Stimulated activated naive CD8-positive, alpha-beta T cell treated with anti-CD3 and anti-CD28 coated beads, Interleukin-15, amount 100 ng/mL, for 72 hours (primary cell): ENCODE measurements at places on chromosomes 6 and 20.

GRCh38 chr20:61756966-61757677, 308.6 kb downstream of the TAF4 start:
- DNase-seq, result no peak

GRCh38 chr6:27800731-27801373, 111.3 kb downstream of the OR2B2 start:
- DNase-seq, result no peak

GRCh38 chr20:36850759-36851158, 25.2 kb upstream of the TLDC2 start:
- no peak for DNase-seq

GRCh38 chr20:22470620-22471026, 113.7 kb downstream of the FOXA2 start:
- DNase-seq, result no peak

DNA sequence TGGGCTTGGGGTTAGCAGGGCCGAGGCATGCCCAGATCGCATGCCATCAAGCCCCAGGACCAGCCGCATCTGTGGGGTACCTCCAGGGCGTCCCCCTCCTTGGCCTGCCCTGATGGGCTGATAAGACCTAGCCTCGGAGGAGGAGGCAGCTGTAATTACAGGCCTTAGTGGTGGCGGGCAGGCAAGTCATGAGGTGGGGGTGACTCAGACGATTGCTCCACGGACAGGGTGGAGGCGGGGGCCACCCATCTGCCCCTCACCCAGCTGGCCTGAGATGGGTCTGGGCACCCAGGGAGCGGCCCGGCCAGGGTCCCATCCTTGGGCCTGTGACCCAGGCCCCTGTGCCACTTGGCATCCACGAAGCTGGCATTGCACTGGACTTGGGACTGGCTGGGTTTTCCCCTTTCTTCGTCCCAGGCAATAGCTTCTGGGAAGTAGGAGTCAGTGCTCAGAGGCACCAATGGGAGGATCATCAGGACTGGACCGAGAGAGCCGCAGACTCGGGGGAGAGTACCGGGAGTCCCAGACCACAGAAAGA, 57.5 kb downstream of the CEBPB start:
- no peak for DNase-seq

DNA sequence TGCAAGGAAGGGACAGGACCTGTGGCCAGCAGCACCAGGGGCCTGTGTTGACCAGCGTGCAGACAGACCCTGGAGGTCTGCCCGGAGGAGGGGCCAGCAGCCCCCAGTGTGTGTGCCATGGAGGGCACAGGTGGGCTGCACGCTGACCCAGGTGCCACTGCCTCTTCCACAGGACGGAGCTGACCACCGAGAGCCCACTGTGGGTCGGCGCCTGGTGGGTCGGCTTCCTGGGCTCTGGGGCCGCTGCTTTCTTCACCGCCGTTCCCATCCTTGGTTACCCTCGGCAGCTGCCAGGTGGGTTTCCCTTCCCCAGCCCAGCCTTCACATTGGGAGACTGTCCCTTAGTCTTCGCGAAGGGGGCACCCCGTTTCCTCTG, 17.9 kb downstream of the SLCO4A1 start:
- no peak for DNase-seq

- DNase-seq, result no peak
These were observed 854.0 kb upstream of the CITED2 start for GRCh38 chr6:140228491-140228890.

DNA sequence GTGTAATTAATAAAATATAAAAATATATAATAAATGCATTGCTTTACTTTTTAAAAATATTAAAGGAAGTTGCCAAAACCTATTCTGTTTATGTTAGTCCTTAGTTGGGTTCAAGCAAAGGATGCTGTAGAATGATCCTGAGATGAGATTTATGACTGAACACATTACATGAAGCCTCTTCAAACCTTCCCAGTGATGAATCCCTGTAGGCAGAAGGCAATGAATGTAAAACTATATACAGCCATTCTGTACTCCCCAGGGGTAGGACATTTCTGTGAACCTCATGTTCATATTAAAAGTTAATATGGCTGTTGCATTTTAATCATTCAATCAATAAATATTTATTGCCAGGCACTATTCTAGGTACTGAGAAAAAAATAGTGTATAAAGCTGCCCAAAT, 166.0 kb downstream of the RFPL4B start:
- DNase-seq, result no peak

- no peak for DNase-seq
These were observed 3.9 kb downstream of the EYA4 start for GRCh38 chr6:133245007-133245406.

DNA sequence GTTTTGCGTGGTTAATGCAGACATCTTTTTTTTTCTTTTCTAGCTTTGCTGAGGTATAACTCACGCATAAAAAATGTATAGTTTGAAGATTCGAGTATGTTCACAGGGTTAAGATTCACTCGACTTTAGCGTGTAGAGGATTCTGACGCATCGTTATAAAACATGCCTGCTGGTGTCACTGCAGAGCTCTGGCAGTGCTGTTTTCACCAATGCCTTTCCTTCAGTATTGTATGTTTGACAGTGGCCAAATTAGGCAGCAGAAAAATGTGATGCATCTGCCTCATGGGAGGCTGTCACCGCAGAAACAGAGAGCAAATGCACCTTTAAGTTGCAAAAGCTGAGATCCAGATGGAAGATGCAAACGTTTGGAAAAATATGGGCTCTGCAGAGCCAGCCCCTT, 18.0 kb upstream of the SIRPB2 start:
- peak; percentile 24 for DNase-seq

DNA sequence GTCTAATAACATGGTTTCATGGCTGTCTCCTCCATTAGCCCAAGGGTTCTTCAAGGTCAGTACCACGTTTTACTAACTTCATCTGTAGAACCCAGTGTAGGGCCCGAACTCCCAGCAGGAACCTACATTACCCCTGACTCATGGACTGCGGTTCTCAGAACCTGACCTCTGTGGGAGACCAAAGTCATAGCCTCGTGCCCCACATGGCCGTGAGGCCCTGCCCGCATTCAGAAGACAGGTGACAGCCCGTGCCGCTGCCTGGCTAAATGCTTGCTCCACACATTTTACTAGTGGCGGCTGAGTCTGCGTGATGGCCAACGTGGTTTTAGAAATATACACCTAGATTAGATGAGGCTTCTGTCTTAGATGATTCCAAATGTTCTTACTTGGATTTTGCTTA, 94.9 kb downstream of the CDH4 start:
- DNase-seq, result no peak

DNA sequence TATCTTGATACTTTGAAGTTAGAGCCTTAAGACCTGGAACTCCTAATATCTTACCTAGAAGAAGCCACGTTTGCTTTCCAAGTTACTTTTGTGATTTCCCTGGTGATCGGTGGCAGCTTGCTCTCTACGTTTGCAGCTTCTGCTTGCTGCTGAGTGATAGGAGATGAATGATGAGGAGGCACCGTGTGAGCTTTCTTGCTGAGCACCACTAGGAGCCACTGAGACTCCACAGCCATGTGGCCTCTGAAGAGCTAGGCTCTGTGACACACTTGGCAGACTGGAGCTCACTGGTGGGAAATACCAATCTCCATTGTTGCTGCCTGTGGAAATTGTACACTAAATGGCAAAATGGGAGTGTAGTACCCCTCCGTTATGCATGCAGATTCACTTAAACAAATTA, 161.8 kb downstream of the IBTK start:
- no peak for DNase-seq

GRCh38 chr6:133376743-133377142, 135.6 kb downstream of the EYA4 start:
- no peak for DNase-seq

- DNase-seq, result no peak
These were observed 54.8 kb upstream of the SPDEF start for GRCh38 chr6:34610819-34611477.

DNA sequence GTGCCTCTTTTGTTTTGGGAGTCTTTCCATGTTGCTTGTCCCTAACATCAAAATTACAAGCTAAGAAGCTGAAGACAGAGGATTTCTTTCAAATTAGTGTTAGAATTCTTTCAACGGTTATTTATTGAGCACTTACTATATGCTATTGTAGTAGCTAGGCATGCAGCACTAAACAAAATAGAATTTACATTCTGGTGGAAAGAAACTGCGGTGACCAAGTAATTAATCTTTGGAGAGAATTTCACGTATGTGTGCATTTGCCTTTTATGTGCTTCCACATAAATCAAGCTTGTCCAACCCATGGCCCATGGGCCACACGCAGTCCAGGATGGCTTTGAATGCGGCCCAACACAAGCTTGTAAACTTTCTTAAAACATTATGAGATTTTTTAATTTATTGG, 33.0 kb upstream of the DUSP22 start:
- DNase-seq, result no peak

DNA sequence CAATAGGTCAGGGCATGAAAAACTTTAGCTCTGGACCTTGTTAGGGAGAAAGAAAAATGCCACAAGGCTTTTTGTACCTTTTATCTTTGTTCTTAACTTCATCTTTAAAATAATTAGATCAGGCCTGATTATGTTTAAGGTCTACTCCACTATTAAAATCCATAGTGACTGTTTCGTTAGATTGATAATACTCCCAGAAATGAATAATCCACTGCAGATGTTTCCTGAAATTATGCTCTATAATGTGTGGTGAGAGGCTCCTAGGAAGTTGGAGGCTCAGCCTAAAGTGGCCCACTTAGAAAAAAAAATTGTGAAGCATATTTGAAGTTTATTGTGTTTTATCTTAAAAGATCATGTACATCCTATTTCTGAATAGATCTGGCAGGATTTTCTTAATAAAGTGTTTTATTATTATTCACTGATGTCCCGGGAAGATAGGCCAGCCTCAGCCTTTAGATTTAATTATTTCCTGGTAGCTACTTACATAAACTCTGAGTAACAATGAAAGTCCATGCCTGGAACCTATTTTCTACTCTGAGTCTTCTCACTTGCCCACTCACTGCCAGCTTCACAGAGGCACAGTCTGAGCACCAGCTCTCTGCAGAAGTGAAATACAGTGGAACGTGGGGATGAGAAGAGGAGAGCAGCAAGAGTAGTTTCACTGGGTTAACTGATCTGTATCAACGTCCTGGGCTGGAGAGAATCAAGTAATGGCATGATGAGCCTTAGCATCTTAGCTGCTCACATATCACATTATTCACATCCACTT, 126.8 kb upstream of the TMEM170B start:
- DNase-seq, result peak; percentile 24

- DNase-seq, result peak; percentile 39
These were observed 12.5 kb downstream of the ITPR3 start for GRCh38 chr6:33633462-33634158.

- DNase-seq, result no peak
These were observed 240.5 kb downstream of the TTLL2 start for GRCh38 chr6:167565388-167565787.

GRCh38 chr6:118781897-118782296, 112.1 kb upstream of the ASF1A start:
- DNase-seq, result no peak

- DNase-seq, result no peak
These were observed 212.1 kb upstream of the PHACTR1 start for GRCh38 chr6:12504325-12504966.

DNA sequence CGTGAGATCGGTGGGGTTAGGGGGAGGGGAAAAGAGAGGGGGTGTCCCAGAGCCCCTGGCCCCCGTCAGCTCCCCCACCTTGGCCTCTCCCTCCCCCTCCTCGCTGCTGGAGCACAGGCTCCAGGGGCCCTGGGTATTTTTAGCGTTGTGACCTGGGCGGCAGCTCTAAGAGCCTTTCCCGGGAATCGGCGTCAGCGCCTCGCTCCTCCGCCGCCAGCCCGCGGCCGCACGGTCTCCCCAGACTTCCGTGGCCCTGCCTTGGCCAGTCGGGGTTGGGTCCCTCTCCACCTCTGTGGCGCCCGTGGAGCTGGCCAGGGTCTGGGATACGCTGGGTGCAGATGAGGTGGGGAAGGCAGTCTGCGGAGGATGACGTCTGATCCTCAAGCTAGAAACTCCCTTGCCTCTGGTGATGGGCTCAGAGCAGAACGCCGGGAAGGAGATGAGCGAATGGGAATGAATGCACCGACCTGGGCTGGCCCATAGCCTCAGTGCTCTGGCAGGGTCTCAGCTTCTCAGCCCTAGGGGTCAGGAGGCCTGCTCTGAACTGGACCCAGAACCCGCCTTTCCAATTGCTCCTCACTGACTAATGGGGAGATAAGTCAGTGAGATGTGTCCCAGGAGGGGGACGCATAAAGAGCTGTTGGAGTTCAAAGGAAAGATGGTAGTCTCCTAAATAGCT, 883 bp upstream of the DBNDD2 start:
- peak; percentile 14 for DNase-seq

DNA sequence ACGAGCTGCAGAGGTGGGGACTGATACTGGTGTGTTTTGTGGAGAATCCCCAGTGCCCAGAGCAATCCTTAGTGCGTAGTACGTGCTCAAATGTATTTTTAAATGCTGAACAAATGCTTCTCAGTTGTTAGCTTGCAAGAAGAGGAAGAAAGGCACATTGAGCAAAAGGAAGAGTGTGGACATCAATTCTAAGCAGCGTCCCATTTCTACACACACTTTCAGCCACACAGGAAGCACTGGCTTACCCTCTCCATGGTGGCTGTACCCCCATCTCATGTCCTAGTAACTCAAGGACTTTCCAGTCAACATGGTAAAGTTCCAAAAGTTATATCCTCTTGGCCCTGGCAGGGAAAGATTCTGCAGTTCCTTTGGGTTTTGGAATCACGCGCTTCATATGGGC, 98.8 kb upstream of the NXT1 start:
- no peak for DNase-seq

- DNase-seq, result no peak
These were observed 66.7 kb downstream of the FAM229B start for GRCh38 chr6:112153926-112154607.

DNA sequence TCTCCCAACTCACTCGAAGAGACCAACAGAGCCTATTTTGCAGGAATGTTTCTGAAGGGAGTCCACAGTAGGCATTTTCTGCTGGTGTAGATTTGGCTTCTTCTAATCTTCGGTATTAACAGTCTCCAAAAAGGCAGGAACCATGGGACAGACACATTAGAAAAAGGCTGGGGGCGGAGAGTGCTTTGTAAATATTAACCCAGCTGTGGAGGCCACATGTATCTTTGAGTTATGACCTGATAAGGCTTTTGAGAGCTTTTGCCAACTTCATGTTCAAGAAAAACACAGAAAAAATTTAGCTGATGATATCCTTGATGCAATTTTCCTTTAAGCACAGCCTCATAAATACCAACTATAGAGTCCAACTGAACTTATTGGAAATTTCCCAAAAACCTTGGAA, 119.4 kb upstream of the TSHZ2 start:
- no peak for DNase-seq

DNA sequence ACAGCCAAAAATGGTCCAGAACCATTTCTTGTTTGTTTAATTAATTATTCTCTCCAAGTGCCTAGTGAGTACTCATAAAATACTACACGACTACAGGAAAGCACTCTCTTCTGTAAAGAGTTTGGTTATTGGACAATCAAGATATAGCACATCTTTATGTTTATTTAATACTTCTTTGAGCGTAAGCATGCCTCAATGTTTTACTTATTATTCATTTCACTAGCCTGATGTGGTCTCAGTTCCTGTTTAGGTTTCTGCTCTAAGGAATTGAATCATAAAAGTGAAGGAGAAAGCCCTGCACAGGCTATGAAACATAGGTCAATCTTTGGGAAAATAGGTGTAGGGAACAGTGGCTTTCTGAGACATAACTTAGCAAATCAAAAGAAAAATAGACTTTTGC, 45.9 kb upstream of the AIG1 start:
- DNase-seq, result no peak
